ENCODE measurements at places on chromosomes 7 and 10.
A peak's percentile ranks its signal among the peaks of the same experiment; 100 is the strongest.

GRCh38 chr7:115941703-115942268 is 88.8 kb downstream of the TFEC start:
- DNase-seq, result no peak

DNA sequence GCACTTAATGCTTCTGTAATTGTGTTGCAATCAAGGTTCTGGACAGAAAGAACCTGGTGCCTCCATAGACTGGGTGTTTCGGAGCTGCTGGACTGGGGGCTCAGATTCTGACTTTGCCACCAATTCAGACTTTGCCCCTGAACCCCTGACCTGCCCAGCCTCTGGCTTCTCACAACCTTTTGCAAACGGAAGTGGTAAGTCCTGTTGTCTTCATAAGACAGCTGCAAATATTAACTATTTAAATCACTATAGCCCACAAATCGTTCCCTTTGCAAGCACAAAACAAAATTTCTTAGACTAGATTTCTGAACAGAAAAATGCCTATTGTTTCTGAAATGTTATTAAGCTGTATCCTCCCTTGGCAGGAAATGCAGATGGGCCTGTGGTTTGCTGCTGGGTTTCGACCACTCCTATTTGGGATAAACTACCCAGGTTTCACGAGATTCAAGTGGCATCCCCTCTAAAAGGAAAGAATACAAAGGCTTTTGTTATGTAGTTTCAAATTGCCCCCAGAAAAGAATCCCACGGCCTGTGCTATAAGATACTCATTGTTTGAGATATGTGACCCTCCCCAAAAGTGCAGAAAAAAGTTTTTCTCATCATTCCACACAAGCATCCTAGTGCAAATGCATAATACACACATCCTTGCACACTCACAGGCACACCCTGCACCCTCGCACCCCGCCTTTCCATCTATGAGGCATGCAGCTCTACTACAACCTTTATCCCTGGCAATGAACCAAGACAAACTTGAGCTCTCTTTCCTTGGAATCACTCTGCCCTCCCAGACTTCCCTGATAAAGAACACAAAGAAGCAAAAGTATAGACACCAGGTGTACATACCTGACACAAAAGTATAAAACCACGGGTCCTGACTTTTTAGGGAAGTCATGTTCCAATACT is 209.1 kb downstream of the PRPF18 start:
- DNase-seq, result no peak

- DNase-seq, result no peak
Measured at GRCh38 chr10:112904000-112904399, 46.0 kb upstream of the TCF7L2 start.

- DNase-seq, result no peak
Measured at GRCh38 chr7:33452805-33453502, 323.6 kb downstream of the BBS9 start.

DNA sequence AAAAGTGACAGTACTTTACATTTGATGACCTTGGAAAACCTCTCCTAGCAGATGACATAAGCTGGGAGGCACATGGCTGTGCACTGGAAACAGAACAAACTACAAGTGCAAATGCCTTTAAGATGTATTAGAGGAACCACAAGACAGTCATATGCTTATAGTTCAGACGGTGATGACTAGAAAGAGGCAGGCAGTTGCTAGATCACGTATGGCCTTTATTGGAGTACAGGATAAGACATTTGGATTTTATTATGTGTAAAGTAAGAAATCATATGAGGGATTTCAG is 290.0 kb downstream of the SORCS1 start:
- no peak for DNase-seq

GRCh38 chr7:96327429-96327828 is 5.5 kb upstream of the SLC25A13 start:
- DNase-seq, result peak; percentile 62

GRCh38 chr10:17918187-17918903 is 33.4 kb upstream of the SLC39A12 start:
- DNase-seq, result no peak

GRCh38 chr7:128902761-128903585 is 7.5 kb downstream of the KCP start:
- no peak for DNase-seq

DNA sequence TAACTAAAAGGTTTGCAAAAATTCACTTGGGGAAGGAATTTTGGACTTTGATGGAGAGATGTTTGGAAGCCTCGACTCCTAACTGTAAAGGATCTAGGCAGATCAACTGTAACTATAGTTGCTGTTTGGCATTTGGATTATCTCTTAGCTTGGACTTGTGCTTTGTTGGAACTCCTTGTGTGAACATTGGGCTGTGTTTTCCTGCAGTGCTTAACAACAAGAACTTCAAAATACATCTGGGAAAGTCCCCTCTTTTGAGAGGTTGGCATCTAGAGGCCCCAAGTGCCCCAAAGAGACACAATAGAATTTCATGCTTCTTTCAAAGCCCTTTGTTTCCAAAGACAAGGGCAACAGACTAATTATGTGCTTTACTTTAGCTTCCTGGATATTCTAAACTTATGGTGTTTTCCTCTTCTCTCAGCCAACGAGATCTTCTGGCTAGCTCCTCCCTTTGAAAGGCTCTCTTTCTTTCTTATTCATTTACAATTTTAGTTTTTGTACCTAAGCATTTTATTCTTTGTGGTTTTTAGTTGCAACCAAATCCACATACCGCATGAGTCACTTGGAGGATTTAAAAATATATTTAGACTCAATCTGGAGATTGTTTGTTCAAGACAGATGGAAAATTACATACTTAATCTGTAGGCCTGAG is 11.6 kb downstream of the ABCA13 start:
- DNase-seq, result no peak

- no peak for DNase-seq
Measured at GRCh38 chr10:1873661-1874315, 136.5 kb upstream of the ADARB2 start.

DNA sequence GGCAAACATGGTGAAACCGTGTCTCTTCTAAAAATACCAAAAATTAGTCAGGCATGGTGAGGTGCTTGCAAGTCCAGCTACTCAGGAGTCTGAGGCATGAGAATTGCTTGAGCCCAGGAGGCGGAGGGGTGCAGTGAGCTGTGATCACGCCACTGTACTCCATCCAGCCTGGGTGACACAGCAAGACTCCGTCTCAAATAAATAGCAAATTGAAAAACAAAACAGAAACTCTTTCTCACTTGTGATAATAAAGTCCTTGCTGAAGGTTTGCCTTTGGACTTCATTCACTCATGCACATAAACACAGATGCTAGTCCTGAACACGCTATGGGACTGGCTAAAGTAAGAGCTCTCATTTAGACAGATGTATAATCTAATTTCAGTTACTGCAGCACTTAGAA is 37.6 kb downstream of the ANK3 start:
- DNase-seq, result no peak

DNA sequence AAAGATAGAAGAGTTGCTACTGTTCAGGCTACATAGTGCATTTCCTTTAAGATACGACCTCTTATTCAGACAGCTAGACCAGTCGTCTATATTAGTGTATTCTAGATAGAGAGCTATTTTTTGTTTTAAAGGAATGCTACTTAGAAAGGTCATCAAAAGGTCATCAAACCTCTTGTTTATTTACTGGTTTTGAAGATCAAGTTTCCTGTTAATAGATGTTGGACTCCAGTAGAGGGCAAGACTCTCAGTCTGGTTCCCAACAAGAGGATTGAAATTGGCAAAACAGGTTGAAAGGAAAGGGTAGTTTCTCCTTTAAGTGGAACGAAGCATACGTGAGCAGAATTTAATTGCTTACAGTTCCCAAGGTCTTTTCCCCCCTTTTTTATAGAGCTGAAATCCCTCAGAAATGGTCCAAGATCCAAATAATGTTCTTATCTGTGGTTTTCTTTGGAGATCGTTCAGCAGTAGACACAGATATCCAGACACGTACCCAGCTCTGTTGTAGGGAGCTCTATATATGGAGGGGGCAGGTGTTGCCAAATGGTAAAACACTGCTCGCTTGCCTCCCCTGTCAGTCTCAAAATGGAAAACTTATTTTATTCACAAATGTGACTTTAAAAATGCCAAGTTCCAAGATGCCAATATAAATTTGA is 37.2 kb downstream of the BAMBI start:
- DNase-seq, result no peak

DNA sequence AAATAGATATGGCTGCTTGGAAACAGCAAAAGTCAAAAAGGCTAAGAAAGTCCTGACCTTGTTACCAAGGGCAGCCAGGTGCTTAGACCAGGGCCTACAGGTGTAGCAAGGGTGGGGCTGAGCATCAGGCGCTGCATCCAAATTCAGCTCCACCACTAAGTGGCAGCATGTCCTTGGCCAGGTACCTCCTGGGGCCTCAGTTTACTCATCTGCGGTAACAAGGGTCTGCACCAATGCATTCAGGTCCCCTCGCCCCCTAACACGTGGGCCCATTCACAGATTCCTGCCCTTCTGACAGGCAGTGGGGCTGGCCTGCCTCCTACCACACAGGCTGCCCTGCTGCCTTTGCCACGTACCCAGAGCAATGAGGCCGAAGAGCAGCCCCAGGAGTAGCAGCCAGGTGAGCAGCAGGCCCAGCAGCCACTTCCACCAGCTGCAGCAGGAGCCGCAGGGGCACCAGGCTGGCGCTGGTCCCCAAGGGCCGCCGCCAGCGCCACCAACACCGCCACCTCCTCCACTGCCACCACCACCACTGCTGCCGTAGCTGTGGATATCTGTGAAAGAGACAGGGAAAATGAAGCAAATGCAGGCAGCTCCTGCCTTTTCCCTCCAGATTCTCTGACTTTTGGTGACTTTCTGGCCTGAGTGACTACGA is 28.9 kb downstream of the COL17A1 start:
- DNase-seq, result no peak

GRCh38 chr10:99761365-99761764 is 21.1 kb upstream of the ABCC2 start:
- no peak for DNase-seq

DNA sequence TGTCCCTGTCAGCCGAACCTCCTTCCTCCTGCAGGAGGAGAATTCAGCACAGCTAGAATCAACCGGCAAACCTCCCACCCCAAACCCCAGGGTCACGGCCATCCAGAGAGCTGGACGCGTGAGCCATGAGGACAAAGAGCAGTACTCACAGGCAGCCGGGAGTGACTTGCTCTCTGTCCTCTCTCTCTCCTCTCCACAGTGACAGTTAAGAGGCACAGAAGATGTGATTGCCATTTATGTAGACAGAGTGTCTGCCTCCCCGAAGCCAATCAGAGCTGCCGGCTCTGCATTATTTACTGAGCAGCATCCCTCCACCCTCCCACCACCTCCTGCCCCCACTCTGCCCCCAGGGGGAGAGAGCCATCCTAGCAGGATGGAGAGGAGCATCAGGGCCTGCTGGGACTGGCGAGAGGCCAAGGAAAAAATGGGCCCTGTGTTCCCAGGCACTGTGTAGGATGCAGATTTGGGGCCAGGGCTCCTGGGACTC is 4.3 kb downstream of the DDC start:
- DNase-seq, result peak; percentile 53

DNA sequence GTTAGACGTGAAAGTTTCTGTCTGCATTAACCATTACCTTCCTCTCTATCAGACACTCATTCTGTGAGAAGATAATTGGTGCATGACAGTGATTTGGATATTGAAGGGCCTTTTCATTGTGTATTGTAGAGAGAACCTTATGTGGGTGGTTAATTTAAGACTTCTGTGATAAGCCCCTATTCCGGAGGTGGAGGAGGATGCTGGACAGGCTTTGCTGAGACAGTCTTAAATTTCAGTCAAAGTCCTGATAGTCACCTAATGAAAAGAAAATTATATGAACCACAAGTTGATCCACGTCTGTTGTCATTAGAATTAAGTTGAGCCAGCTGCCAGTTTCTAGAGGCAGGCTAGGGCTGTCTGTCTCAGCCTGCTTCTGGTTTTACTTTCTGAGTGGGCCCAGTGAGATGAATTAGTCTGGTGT is 62.9 kb downstream of the CELF2 start:
- DNase-seq, result no peak

DNA sequence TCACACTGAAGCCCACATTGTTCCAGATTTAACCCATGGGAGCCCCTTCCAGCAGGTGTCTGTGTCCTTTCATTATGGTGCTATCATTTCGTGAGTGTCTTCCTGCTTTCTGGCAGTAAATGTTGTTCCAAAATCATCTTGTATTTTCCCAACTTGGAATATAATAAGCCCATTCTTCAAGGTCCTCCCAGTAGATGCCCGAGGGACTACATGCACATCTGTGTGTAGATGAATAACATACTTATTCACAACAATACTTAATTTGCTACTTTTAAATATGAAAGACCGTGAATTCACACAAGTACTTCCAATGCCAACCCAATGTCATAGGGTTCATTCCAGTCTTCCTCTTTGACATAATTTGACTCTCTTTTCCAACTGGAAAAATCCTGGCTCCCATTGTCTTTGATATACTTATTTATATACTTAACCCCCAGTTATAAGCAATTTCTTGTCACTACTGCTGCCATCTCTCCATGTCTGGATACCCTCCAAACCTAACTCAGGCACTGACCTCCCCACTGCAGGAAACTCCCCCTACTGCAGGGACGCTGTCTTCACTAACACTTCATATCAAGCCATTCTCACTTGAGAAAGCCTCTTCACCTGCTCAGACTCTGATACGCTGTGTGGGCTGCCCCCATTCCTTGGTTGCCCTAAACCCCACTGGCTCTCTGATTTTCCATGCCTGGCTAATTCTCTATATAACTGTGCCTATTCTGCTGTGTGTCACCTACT is 1119.2 kb downstream of the CNTNAP2 start:
- DNase-seq, result no peak

- DNase-seq, result no peak
Measured at GRCh38 chr10:128017822-128018221, 108.4 kb downstream of the MKI67 start.

GRCh38 chr10:102580230-102580629 is 64.0 kb upstream of the TRIM8 start:
- DNase-seq, result no peak

GRCh38 chr10:4488904-4489303 is 337.1 kb upstream of the AKR1E2 start:
- no peak for DNase-seq

- DNase-seq, result no peak
Measured at GRCh38 chr10:129764901-129765663, 199.0 kb downstream of the EBF3 start.

- DNase-seq, result no peak
Measured at GRCh38 chr10:49257154-49257553, 41.8 kb upstream of the C10orf71 start.

- DNase-seq, result no peak
Measured at GRCh38 chr7:142787034-142787768, 16.4 kb downstream of the PRSS2 start.

- no peak for DNase-seq
Measured at GRCh38 chr7:151110236-151110940, 24.1 kb downstream of the AGAP3 start.

- no peak for DNase-seq
Measured at GRCh38 chr10:132106431-132106830, 40.7 kb downstream of the JAKMIP3 start.

GRCh38 chr10:33698033-33698432 is 363.6 kb upstream of the NRP1 start:
- DNase-seq, result no peak

DNA sequence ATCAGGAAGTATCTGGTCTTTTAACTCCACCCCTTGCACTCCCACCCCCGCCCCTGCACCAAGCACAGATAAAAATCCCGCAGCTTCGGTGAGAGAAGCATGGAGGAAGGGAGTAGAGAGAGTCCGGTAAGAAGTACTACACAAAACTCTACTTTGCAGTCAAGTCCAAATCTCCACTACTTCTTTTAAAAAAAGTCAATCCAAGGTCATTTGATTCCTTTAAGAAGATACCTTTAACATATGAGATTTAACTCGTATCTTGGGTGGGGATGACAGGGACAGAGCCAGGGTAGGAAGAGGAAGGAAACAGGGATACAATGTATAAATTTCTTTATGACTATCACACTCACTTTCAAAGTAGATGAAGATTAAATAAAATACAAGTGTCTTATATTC is 132.1 kb downstream of the NRBF2 start:
- DNase-seq, result peak; percentile 19

Measured in DMS79 treated with DMSO at 0.1 percent for 48 hours (cell line).